ENCODE measurements at places on chromosomes 3 and 15.

GRCh38 chr15:51237816-51238215, 100.6 kb downstream of the CYP19A1 start:
- no peak for DNase-seq

GRCh38 chr3:172678068-172678467, 32.8 kb downstream of the NCEH1 start:
- DNase-seq = no peak

DNA sequence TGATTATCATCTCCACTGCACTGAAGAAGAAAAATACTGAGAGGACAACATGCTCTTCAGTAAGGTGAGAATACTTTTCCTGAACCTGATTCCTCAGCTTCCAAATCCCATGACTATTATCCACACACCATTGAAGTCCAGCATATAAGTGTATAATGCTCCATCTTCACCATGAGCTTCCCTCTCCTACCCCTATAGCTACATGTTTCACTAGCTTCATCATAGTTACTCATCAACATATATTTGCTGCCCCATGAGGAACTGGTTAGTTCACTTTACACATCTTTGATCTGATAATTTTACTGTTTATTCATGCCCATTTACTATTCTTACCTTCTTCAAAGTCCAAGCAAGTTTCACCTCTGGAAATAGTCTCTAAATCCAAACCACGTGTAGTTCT, 908.5 kb upstream of the SEMA6D start:
- DNase-seq = no peak

DNA sequence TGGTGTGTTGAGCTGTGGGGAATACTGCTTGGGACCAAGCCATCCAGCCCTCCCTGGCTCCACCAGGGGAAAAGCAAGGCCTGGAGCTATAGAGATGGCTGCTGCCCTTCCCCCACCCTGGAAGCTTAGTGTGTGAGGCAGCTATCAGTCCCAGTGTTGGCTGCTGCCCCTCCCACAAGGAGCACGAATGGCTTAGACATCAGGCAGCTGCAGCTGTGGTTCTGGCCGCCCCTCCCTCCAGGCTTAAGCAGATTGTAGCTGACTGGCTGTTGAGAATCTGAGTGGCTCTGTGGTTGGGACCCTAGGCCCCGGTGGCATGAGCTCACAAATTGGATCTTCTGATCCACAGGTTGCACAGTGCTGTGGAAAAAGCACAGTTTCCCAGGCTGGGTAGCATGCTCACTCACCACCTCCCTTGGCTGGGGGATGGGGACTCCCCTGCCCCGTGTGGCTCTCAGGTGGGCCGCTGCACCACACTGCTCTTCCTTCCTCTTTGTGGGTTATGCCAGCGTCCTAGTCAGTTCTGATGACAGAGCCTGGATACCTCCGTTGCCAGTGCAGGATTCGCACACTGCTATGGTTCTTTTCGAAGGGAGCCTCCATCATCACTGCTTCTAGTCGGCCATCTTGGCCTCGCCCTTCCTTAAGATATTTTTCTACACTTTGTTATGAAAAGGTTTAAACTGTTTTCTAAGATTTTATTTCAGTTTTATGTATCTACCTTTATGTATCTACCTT, 21.2 kb upstream of the SUCNR1 start:
- no peak for DNase-seq

DNA sequence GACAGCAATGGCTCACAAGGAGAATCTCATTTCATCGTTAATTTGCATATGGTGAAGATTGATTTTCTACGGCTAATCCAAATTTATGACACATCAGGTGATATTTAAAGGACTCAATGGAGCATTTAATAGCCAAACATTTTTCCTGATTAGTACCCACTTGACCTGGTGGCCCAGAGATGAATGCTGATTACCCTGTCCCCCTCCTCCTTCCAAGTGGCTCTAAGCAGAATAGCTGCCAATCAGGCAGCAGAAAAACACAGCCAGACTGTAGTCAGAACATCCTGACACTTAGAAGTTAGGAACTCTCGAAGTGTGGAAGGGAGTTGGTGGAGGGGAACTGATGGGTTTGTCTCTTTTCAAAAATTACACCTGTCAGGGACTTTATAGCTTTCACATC, 302.5 kb downstream of the ZNF621 start:
- no peak for DNase-seq

DNA sequence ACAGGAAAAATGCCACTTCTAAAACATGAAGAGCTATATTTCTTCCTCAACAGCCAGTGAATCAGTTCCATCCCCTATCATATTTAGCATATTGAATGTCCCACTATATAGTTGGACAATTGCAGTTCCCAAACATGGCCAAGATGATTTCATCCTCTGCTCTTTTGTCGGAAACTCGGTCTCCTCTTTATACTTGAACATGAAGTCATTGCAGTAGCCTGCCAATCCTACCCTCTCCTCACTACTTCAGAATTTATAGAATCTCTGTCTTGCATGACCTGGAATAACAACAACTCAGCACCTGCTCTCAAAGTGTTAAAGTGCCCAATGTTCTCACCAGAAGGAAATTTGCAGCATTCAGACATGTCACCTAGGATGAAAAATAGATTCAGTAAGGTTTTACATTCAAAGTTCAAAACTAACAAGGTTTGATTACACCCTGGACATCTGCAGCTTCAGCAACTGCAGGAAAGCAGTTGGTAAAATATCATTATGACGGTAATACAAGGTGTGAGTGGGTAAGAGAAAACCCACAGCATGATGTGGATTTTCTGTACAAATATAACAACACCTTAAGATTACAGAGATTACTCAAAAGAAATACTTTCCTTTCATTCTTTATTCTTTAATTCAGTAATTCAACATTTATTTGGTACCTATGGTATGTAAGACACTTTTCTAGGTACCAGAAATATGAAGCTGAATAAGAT, 52.5 kb downstream of the TP63 start:
- DNase-seq = no peak

DNA sequence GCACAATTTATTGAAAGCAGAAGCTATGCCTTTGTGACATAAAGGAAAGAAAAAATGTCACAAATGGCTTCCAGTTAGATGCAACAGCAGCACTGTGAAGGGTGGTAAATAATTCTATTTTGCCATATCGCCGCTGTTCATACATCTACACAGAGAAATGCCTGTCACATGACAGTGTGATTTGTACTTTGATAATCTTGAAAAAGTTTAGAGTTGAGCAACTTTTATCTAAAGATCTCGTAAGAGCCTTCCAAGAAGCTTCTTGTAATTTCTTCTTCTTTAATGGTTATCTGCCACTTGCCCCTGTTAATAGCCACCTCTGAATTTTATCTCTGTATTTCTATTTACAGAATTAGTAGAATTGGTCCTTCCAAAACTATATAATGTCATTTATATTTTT, 192.3 kb downstream of the ATP8B4 start:
- DNase-seq = no peak

DNA sequence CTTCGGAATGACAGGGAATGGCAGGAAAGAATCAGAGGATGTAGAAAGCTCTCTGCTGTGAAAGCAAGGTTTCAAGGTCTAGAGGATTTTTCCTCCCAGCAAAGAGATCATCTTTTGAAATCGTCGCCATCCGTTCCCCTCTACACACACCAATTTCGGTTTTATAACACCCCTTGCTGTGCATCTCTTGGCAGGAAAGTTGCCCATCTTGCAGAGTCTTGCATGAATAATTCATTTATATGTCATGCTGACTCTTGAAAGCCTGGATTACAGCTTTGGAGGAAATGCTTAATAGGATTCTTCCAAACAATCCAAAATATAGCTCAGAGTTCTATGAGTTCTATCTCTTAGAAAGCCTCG, 262.7 kb downstream of the CHL1 start:
- no peak for DNase-seq

DNA sequence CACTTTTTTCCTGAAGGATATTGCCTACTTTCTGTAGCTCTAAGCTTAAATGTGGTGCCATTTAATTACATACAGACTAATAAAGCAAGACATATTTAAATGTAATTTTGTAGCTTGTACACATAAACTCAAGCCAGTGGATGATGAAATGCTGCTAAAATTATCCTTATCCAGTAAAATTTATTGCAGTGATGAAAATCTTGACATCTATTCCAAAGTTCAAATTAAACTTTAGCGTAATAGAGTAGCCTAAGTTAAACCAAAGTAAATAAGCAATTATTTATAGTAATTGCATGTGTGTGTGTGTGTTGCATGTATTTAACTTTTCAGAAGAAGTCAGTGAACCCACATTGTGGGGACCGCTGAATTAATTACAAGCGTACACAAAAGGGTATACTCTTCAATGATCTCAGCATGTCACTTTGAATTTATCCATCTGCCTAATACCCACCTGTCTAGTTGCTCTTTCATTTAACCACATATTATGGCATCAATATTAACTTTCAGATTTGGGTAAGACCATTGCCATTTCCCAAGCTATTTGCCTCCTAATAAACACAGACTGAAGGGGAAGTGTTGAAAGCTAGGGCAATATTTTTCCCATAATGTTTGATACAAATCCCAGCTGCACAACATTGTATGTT, 85.0 kb downstream of the MECOM start:
- DNase-seq = no peak

DNA sequence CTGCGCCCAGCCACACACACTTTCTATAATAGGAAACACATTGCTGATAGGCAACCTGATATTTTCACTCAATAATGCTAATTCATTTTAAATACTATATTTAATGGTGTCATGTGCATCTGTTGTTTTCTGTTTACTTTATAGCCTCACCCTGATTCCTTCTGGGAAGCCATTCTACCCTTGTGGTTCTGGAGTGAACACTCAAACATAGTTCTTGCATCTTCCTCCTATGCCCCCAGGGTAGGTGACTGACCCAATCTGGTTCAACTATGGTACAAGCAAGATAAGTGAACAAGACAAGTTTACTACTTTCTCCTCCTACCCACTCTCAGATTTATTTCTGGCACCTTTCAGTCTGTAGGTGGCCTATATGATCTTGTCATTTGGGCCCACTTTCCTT, 4.3 kb upstream of the SCG3 start:
- no peak for DNase-seq

- DNase-seq = no peak
These were observed 455.3 kb upstream of the ALCAM start for GRCh38 chr3:104911376-104911775.

DNA sequence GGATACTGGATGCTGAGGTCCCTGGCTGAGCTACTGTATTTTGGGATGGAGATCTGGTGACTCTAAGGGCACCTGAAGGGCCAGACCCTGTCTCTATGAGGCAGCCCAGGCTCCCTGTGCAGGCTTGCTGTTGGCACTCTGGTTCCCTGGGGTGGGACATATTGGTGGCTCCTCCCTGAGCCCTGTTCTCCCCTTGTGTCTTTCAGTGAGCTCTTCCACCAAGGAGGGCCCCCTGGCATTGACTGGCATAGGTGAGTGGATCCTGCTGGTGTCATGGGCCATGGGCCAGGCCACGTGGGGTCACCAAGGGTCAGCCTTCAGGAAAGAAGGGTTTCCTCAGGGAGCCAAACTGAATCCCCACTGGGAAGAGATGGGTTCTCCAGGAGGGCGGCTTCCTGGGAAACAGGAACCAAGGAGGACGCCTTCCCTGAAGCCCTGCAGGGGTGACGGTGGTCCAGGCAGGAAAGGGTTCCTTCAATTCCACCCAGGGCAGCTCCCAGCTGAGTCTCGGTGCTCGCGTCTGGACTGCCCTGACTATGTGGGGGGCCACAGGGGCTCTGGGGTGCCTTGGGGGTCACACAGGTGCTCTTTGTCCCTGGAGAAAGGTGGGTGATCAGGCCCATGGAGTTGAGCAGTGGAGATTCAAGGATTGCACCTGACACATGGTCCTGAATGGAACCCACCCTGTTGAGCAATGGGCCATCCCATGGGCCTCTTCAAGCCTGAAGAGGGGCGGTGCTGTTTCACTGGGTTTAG, 220.4 kb downstream of the SNRPN start:
- DNase-seq = no peak

DNA sequence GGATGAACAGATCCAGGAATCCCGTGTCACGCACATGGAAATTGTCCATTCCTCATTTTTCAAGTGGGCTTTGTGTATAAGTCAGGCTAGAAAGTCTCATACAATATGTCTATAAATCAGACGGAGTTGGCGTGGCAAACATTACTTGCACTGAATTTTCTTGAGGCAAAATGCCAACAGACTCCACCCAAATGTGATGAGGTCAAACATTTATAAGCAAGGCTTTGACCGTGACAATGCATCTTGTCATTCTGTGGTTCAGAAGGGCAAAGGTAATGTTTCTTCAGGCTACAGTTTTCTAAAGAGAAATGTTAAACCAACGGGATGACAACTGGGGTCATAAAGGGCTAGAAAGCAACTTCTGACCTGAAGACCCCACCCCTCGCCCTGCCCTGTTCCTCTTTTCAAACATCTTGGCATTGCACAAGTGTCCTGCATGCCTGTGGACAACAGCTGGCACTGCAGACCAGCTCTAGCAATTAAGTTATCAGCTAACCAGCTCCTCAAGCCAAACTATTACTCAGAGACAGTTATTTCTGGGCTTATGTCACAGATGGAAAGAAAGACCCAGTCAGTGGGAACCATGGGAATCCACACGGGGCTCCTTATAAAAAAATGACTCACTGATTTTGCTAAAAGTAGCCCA, 36.5 kb upstream of the SPTBN5 start:
- DNase-seq = no peak

DNA sequence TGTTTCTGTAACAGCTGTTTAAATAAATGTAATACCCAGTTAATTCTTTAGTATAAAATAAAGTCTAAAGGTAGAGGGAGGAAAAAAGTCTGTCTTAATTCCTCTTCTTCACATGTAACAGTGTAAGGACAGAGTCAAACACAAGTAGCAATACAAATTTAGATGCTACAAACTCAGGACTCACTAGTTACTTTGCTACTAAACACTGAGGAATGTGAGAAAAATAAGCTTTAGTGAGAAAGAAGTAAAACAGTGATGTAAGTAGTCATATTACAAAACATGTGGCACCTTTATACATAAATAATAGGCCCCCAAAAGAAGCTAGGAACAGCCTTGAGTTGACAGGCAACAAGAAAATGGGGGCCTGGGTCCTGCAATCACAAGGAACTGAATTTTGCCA, 113.0 kb downstream of the TBC1D5 start:
- no peak for DNase-seq

DNA sequence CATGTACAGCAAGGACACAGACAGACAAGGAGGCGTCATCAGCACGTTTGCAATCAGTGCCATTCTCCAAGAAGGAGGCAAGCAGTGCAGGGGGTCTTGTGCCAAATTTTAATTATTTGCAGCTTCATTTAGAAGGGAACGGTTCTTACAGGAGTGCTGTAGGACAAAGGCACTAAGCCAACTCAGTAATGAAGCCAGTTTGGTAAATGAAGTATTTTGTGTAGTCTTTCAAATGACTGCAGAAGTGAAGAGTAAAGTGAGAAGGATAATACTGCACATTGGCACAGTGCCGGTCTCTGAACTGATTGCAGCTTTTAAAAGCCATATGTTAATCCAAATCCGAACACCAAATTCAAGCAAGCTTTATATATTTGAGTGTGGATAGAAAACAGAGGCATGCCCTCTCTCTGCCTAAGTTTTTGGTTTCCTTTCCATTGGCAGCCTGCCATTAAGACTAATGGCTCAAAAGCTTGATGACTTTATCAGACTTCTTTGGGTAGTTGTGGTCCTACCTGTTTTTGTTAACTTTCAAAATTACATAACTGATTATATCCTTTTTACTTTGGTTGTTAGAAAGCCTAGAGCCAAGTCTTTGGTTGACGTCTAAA, 101.3 kb downstream of the SENP2 start:
- no peak for DNase-seq
